ENCODE measurements at places on chromosomes 11 and 22. TPM values are rescaled to one million over a fixed set of nuclear protein-coding genes. Genes with fewer than 3 reads are reported as not detected.

Gene KCTD14
- total RNA-seq: 2.0 TPM

Gene MRGPRX3
- total RNA-seq: not detected

Gene POLD3
- 19.0 TPM for total RNA-seq

DNA sequence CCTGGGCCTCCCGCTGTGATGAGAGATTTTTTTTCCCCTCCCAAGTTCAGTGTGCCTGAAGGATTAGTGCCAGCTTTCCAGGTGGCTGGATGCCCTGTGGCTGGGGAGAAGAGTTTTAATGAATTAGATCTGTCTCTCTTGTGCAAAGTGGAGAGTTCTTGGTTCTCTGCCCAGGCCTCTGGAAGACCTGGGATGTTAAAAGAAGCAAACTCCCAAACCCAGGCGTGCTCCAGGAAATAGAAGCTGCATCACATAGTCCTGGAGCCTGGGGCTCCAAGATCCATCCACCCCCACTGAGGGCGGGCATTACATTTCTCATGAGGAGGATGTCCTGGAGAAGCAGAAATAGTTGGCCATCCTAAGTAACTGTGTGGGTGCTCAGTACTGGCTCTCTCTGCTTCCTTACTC lies 30.6 kb downstream of the SDHAF2 start:
- H3K4me3 ChIP-seq: no peak overlapping the region
- no peak overlapping the region for H3K27ac ChIP-seq
- DNase-seq: no peak

Gene C1QTNF4
- 2.3 TPM for total RNA-seq

DNA sequence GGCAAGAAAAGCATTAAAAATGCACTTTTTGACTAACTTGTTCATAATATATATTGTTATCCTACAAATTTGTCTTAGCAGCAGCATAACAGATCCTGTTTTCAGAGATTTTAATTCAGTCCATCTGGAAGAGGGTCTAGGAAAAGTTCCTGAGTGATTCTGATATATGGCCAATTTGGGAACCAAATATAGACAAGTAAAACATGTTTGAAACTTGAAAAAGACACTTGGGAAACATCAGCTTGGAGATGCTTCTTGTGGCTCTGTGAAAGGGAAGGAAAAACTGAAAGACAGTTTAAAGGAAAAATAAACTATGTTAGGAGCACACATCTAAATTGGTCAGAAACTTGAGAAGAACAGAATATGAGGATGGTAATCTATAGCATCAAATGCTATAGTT lies 697.5 kb downstream of the CNTN5 start:
- no peaks in the 10 kb centered on the region for H3K4me1 ChIP-seq
- H3K4me3 ChIP-seq: no peak overlapping the region
- no peak for DNase-seq
- no peaks in the 10 kb centered on the region for H3K36me3 ChIP-seq

DNA sequence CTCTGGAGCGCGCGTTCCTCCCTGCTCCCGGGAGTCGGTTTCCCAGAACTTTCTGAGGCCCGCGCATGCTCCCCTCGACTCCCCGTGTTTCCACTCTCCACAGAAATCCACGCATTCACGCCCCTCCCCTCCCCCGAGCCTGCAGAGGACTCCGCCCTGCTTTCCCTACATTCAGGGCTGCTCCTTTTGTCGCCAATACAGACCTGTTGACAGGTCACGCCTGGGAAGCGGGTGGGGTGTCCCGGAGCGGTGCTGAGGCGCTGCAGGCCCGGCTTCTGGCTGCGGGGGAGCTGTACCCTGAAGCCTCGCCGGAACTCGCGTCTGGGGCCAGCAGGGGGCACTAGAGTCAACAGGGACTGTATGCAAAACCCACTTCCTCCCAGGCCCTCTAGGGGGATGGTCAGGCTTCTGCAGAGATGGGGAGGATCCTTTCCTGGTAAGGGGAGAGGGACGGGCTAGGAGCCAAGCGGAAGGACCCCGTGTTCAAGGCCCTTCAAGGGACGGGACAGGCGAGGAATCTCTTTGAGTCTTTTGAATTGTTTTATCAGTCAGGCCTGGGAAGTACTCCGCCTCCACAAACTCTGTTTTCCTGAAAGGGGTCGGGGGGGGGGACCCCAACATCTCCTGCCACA lies at the start of gene PRAME:
PRAME (minus strand) TSS at position 294 of the 632 bp plus-strand sequence. CDS start 2,433 bp downstream, outside the sequence.
- H3K27me3 ChIP-seq: no peaks in the 10 kb centered on the region
- H3K4me3 ChIP-seq: no peak within 1 kb of the TSS
- no peaks in the 10 kb centered on the region for H3K36me3 ChIP-seq
- H3K4me1 ChIP-seq: no peaks in the 10 kb centered on the region

GRCh38 chr11:70913715-70914231 lies 338.6 kb downstream of the SHANK2 start:
- H3K27ac ChIP-seq: no peak overlapping the region
- no peaks in the 10 kb centered on the region for H3K27me3 ChIP-seq
- H3K4me1 ChIP-seq: no peaks in the 10 kb centered on the region
- peak; percentile 56 for DNase-seq
- H3K4me3 ChIP-seq: no peak overlapping the region
- no peaks in the 10 kb centered on the region for H3K36me3 ChIP-seq

DNA sequence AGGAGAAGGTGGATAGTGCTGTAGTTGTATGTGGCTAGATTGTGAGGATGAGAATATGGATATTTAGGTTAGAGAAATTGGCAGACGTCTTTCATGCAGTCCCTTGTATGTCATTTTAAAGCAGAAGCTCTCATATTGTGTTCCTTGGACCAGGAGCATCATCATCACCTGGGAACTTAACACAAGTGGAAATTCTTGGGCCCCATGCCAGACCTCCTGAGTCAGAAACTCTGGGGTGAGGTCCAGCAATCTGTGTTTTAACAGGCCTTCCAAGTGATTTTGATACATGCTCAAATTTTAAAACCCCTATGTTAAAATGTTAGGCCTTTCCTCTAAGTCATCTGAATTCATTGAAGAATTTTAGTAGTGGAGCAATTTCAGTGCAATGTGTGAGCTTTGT lies 34.8 kb downstream of the JHY start:
- DNase-seq: no peak
- H3K27ac ChIP-seq: no peak overlapping the region
- H3K36me3 ChIP-seq: no peaks in the 10 kb centered on the region
- no peak overlapping the region for H3K4me3 ChIP-seq

Gene SCN4B
- 11.8 TPM for total RNA-seq

- no peaks in the 10 kb centered on the region for H3K36me3 ChIP-seq
- H3K4me1 ChIP-seq: no peaks in the 10 kb centered on the region
- H3K27me3 ChIP-seq: no peaks in the 10 kb centered on the region
- peak overlapping the region; percentile 98 for H3K27ac ChIP-seq
- peak; percentile 92 for DNase-seq
Observed at GRCh38 chr22:38505541-38506117, 482 bp downstream of the DDX17 start.

GRCh38 chr11:73236854-73237253 lies 18.8 kb downstream of the P2RY2 start:
- H3K27me3 ChIP-seq: no peaks in the 10 kb centered on the region
- no peak overlapping the region for H3K27ac ChIP-seq
- peak; percentile 76 for DNase-seq
- no peaks in the 10 kb centered on the region for H3K36me3 ChIP-seq

- no peak overlapping the region for H3K4me3 ChIP-seq
- H3K27ac ChIP-seq: peak overlapping the region; percentile 85
- H3K4me1 ChIP-seq: no peaks in the 10 kb centered on the region
- DNase-seq: no peak
- H3K27me3 ChIP-seq: no peaks in the 10 kb centered on the region
Observed at GRCh38 chr11:72793076-72793424, 797 bp downstream of the STARD10 start.

GRCh38 chr22:23067023-23067650 lies 3.2 kb upstream of the GNAZ start:
- DNase-seq: peak; percentile 42
- no peaks in the 10 kb centered on the region for H3K4me1 ChIP-seq
- no peaks in the 10 kb centered on the region for H3K36me3 ChIP-seq
- H3K27me3 ChIP-seq: no peaks in the 10 kb centered on the region

Gene BTG4
- not detected for total RNA-seq

DNA sequence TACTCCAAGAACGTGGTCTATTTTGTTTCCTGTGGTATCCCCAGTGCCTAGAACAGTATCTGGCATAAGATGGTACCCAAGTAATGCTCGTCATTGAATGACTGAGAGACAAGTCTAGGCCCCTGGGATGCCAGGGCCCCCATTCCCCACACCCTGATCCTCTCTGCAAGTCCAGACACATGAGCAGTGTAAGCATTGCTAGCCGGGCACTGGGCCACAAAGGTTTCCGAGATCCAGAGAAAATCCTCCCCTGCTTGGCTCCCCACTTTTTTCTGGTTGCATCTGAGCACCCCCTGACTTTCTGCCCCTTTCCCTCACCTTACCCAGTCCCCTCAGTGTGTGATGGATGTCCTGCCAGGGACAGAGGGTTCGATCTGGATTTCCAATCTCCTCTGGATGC lies 160.1 kb upstream of the NECTIN1 start:
- no peaks in the 10 kb centered on the region for H3K27me3 ChIP-seq
- H3K4me1 ChIP-seq: no peaks in the 10 kb centered on the region
- H3K36me3 ChIP-seq: no peaks in the 10 kb centered on the region
- H3K27ac ChIP-seq: no peak overlapping the region
- DNase-seq: no peak

GRCh38 chr11:119809346-119809745 lies 80.3 kb upstream of the NECTIN1 start:
- no peaks in the 10 kb centered on the region for H3K36me3 ChIP-seq
- H3K27me3 ChIP-seq: no peaks in the 10 kb centered on the region
- no peak for DNase-seq
- H3K4me1 ChIP-seq: no peaks in the 10 kb centered on the region
- no peak overlapping the region for H3K27ac ChIP-seq
- H3K4me3 ChIP-seq: no peak overlapping the region

GRCh38 chr11:34492806-34493414 lies 20.7 kb downstream of the ELF5 start:
- no peak overlapping the region for H3K27ac ChIP-seq
- H3K27me3 ChIP-seq: no peaks in the 10 kb centered on the region
- H3K4me3 ChIP-seq: no peak overlapping the region
- no peaks in the 10 kb centered on the region for H3K36me3 ChIP-seq
- no peaks in the 10 kb centered on the region for H3K4me1 ChIP-seq
- DNase-seq: peak; percentile 64

DNA sequence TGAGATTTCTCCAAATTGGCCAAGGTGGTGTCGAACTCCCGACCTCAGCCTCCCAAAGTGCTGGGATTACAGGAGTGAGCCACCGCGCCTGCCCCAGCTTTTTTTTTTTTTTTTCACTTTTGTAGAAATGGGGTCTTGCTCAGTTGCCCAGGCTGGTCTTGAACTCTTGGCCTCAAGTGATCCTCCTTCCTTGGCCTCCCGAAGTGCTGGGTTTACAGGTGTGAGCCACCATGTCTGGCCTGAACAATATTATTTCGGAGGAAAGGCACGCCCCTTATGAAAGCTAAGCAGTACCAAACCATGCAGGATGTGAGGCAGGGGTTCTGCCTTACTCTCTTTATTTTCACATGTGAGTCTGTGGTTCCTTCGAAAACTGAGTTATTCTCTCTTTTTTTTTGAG lies 16.1 kb downstream of the MTCH2 start:
- peaks cover 4% of the 10 kb centered on the region for H3K36me3 ChIP-seq
- H3K4me1 ChIP-seq: no peaks in the 10 kb centered on the region
- no peaks in the 10 kb centered on the region for H3K27me3 ChIP-seq

- no peak for DNase-seq
- H3K4me1 ChIP-seq: peaks cover 4% of the 10 kb centered on the region
Observed at GRCh38 chr11:96189351-96189750, 153.6 kb downstream of the MAML2 start.

GRCh38 chr11:57527056-57527631 lies 3.4 kb downstream of the TIMM10 start:
- no peaks in the 10 kb centered on the region for H3K36me3 ChIP-seq
- H3K4me1 ChIP-seq: no peaks in the 10 kb centered on the region
- no peak overlapping the region for H3K4me3 ChIP-seq
- peak; percentile 88 for DNase-seq

Gene GLYATL2
- not detected for total RNA-seq
